Fibroblast of lung (primary cell): ENCODE measurements at places on chromosomes 5 and 9. TPM values are rescaled to one million over a fixed set of nuclear protein-coding genes. Genes with fewer than 3 reads are reported as not detected.

UBE2QL1 gene
- total RNA-seq: under 0.01 TPM in 1 of 2 replicates, not detected in the other

WDR31 gene
- total RNA-seq: 3.1 and 4.0 TPM in 2 replicates

SLC4A9 gene
- not detected in 2 replicates for total RNA-seq

ANXA2R gene
- 1.8 and 3.1 TPM in 2 replicates for total RNA-seq

CDC20B gene
- under 0.01 TPM in 1 of 2 replicates, not detected in the other for total RNA-seq

SMIM23 gene
- not detected in 2 replicates for total RNA-seq

SPATA31C1 gene
- not detected in 2 replicates for total RNA-seq

DOLK gene
- total RNA-seq: 24.9 and 29.9 TPM in 2 replicates

ZNF189 gene
- total RNA-seq: 19.3 and 21.8 TPM in 2 replicates

PCDHGB4 gene
- 10.0 and 18.3 TPM in 2 replicates for total RNA-seq

TRAPPC13 gene
- total RNA-seq: 23.9 and 34.8 TPM in 2 replicates

SET gene
- 456 and 503 TPM in 2 replicates for total RNA-seq
